Uterine smooth muscle cell (primary cell): ENCODE measurements at places on chromosomes 3 and 15. TPM values are rescaled to one million over a fixed set of nuclear protein-coding genes. Genes with fewer than 3 reads are reported as not detected.

Gene NR1I2
- 0.12 TPM in 1 of 2 replicates, not detected in the other for total RNA-seq

Gene CRABP1
- not detected in 2 replicates for total RNA-seq

Gene LMAN1L
- 0.11 TPM in 1 of 2 replicates, not detected in the other for total RNA-seq

Gene RGMA
- 0.22 and 0.50 TPM in 2 replicates for total RNA-seq

Gene GATM
- 0.25 and 0.44 TPM in 2 replicates for total RNA-seq

Gene SMAD6
- 11.0 and 11.3 TPM in 2 replicates for total RNA-seq

Gene CNTN4
- 0.12 and 1.00 TPM in 2 replicates for total RNA-seq

Gene C3orf20
- not detected in 2 replicates for total RNA-seq

Gene NEK11
- 4.5 and 8.6 TPM in 2 replicates for total RNA-seq
